ENCODE measurements at places on chromosomes 4 and X.
A peak's percentile ranks its signal among the peaks of the same experiment; 100 is the strongest.

- no peak for DNase-seq
These were observed 43.2 kb downstream of the PALLD start for GRCh38 chr4:168540086-168540485.

- no peak for DNase-seq
These were observed 1127.6 kb downstream of the ADGRL3 start for GRCh38 chr4:62327612-62328297.

DNA sequence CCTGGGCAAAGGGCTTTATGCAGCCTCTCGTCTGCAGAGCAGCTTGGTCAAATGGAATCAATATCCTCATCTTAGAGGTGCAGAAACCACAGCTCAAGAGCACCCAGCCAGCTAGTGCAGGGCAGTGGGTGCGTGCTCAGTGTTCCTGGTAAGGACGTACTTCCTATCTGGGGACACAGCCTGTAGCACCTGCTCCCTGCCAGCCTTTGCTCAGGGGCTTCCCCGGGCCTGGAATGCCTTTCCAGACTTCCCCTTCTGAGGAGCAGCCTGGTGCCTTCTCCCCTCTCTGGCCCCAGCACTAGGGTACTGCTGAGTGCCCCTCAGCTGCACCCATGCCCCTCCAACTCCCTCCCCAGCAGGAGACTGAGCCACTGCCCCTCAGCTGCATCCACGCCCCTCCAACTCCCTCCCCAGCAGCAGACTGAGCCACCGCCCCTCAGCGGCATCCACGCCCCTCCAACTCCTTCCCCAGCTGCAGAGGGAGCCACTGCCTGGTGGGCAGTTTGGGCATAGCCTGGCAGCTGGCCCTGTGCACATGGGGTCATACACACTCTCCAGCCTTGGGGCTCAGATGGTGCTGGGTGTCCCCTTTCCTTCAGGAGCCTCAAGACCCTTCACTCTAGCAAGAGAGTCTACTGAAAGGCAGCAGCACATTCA lies 42.2 kb upstream of the AFAP1 start:
- no peak for DNase-seq

DNA sequence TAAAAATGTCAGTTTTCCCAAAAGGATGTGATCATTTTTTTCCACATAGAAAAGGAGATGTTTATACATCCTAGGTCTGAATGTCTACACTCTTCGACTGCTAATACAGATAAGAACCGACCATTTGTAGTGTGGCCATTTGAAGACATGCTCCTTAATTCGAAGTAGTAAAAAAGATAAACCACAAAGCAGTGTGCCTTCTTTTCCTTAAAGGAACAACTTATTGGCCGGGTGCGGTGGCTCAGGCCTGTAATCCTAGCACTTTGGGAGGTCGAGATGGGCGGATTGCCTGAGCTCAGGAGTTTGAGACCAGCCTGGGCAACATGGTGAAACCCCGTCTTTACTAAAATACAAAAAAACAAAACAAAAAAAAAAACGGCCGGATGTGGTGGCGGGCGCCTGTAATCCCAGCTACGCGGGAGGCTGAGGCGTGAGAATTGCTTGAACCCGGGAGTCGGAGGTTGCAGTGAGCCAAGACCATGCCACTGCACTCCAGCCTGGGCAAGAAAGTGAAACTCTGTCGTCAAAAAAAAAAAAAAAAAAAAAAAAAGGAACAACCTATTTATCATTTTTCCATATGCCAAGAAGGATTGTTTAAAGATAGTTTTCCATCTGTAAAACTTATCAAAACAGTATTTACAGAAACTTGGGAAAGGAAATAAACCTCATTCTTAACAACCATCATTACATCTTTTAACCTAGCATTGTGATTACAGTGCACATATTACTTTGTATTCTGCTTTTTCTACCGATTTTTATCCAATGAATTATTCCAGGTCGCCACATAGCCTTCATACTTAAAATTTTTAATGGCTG lies 2.6 kb downstream of the INTS6L start:
- DNase-seq = no peak

GRCh38 chrX:48938721-48939425 lies 18.5 kb downstream of the OTUD5 start:
- DNase-seq = peak; percentile 96

DNA sequence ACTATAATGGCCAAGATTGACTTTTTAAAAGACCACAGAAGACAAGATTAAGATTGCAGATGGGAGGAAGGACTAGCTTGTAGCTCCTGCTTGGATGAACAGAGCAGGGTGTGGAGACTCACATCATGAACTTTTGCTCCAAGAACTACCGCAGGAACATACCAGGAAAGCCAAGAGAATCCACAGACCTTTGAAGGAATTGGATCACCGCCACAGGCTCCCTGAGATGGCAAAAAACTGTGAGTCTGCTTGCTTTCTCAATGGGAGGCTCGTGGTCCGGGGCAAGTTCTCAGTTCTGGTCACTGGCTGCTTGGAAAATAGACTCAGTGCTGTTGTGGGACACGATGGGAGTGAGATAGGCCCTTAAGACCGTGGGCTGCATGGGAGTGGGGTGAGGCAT lies 276.6 kb downstream of the CCSER1 start:
- DNase-seq = no peak

GRCh38 chr4:86939729-86940575 lies 5.1 kb downstream of the AFF1 start:
- DNase-seq = peak; percentile 98

- DNase-seq = peak; percentile 30
These were observed 80.5 kb downstream of the CASP3 start for GRCh38 chr4:184568770-184569169.

DNA sequence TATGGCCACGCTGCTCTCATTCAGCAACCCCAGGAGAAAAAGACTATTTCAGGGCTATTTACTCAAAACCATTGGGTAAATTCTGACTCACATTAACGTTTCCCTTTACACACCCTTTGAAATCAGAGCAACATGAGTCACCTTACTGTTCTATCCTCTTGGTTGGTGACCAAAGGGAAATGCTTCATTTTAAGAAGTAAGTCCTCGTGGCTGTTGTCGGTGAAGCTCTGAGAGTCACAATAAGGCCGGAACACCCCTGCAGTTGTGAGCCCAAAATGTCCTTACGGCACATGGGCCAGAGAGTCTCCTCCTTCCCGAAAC lies 56.3 kb upstream of the SPRY1 start:
- DNase-seq = no peak

DNA sequence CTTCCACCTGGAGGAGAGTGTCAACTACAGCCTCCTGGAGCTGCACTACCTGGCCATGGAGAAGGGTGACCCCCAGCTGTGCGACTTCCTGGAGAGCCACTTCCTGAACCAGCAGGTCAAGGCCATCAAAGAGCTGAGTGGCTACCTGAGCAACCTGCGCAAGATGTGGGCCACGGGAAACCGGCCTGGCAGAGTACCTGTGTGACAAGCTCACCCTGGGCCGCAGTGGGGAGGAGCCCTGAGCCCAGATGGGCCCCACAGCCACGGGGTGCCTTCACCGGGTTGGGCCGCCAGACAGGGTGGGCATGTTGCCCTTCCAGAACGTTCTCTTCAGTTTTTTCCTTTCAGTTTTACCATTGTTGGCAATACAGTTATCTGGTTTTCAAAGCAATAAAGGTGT lies 15.2 kb upstream of the FAM47A start:
- no peak for DNase-seq

DNA sequence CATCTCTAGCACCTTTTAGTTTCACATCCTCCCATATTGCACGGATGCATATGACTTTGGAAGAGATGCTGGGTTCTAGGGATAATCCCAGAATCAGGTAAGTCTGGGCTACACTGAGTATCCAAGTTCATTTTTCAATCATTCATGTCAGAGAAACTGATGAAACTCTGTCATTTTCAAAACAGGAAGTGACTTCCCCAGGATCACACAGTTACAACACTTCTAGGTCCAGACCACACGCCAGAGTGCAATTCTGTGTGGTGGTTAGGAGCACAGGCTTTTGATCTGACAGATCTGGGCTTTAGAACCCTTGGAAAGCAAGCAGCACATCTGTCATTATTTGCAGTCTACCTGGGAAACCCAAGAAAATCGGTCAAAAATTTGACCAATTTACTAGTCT lies 52.1 kb upstream of the CDKN2AIP start:
- no peak for DNase-seq

DNA sequence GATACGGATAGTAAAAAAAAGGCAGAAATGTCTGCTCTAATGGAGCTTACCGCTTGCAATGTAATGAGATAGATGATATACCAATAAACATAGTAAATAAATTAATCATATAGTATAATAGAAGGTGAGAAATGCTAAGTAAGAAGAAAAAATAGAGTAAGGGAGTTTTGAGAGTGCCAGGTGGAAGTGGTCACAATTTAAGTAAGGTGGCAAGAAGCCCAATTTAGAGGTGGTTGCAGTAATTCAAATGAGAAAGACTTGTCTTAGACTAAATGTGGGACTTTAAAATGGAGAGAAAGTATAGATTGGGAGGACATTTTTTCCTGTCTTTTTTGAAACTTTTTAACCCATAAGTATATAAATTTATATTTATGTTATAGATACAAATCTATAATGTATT lies 26.0 kb downstream of the TBC1D19 start:
- no peak for DNase-seq

- DNase-seq = no peak
These were observed 39.3 kb downstream of the AFM start for GRCh38 chr4:73520821-73521220.

DNA sequence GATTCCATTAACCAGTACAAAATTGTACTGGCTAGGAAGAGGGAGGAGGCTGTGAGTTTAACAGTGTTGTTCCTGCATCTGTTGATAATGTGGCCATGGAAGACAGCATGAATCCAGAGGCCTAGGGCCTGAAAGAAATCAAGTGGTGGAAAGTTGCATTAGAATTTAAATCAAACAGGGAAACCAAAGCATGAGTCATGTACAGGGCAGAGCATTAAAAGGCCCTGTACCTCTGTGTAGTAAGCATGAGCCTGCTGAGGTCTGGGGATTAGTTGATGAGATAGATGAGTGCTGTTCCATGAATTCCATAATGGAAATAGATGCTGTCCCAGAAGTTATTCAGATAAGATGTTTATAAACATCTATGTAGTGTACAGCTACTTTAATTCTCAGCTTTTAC lies 58.3 kb downstream of the MID1IP1 start:
- DNase-seq = no peak

DNA sequence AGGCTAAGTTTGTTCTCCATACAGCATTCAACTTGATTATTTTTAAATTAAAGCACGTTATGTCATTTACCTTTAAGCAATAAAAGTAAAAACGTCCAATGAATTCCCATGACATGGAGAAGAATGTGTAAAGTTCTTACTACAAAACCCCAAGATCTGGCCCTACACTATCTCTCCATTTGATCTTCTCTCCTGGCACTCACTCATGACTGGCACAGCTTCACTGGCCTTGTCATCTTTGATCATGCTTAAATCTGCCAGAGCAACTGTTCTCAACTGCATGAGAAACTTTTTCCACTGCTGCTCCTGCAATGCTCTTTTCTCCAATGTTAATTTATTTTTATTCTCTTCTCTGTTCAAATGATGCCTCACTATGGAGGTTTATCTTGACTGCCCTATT lies 1109.0 kb upstream of the IGFBP7 start:
- no peak for DNase-seq

- DNase-seq = no peak
These were observed 173.2 kb upstream of the TECRL start for GRCh38 chr4:64582492-64582891.

GRCh38 chrX:20712811-20713210 lies 446.1 kb upstream of the RPS6KA3 start:
- no peak for DNase-seq

DNA sequence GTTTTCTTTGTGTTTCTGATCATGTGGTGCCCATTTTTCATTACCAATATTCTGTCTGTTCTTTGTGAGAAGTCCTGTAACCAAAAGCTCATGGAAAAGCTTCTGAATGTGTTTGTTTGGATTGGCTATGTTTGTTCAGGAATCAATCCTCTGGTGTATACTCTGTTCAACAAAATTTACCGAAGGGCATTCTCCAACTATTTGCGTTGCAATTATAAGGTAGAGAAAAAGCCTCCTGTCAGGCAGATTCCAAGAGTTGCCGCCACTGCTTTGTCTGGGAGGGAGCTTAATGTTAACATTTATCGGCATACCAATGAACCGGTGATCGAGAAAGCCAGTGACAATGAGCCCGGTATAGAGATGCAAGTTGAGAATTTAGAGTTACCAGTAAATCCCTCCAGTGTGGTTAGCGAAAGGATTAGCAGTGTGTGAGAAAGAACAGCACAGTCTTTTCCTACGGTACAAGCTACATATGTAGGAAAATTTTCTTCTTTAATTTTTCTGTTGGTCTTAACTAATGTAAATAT lies 110.4 kb downstream of the IL13RA2 start:
- no peak for DNase-seq

GRCh38 chr4:139297001-139297410 lies 4.3 kb upstream of the NAA15 start:
- DNase-seq = peak; percentile 69

DNA sequence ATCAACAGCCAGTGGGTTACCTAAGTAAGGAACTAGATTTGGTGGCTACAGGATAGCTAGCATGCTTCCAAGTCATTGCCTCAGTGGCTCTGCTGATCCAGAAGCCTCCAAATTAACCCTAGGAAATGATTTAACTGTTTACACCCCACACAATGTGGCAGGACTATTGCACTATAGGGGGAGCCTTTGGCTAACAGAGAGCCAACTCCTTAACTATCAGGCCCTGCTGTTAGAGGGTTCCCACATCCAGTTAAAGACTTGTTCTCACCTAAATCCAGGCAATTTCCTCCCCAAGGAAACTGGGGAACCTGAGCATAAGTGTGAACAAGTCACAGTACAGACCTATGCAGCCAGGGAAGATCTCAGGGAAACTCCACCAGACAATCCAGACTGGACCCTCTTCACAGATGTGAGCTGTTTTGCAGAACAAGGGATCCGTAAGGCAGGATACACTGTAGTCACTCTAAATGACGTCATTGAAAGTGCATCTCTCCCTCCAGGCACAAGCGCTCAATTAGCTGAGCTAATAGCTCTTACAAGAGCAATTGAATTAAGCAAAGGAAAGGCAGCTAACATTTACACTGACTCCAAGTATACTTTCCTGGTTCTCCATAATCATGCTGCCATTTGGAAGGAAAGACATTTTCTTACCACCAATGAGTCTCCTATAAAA lies 185.3 kb upstream of the SPOCK3 start:
- no peak for DNase-seq

- DNase-seq = no peak
These were observed 28.6 kb downstream of the SULT1B1 start for GRCh38 chr4:69731847-69732246.

Measured in MM.1S (cell line).